ENCODE measurements at places on chromosomes 13 and 19.

GRCh38 chr13:110887597-110888333 is 27.1 kb downstream of the ANKRD10 start:
- DNase-seq: no peak

DNA sequence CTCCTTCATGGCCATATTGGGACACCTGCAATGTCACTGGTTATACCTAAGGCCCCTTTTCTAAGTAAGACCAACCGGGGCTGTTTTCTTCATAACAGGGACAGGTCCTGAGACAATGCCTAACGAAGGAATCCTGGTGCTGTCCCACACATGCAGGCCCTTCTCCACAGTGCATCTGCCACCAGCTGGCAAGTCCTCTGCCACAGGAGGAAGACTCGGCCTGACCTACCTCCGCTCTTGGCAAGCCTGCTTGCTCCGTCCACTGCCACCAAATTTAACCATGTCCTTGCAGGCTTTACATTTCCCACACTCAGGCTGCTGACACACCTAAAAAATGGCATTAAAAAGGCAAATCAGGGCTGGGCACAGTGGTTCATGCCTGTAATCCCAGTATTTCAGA is 31.8 kb upstream of the EIF3G start:
- DNase-seq: no peak

GRCh38 chr13:102620516-102620915 is 23.7 kb downstream of the TPP2 start:
- DNase-seq: no peak

DNA sequence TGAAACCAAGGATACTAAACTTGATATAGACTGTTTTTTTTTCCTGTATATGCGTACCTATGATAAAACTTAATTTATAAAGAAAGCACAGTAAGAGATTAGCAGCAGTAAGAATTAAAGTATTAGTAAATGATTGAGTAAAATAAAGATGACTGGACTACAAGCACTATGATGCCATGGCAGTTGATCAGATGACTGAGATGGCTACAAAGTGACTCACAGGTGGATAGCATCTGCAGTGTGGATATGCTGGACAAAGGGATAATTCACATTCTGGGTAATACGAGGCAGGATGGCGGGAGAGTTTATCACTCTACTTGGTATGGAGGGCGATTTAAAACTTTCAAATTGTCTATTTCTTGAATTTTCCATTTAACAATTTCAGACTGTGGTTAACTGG is 11.8 kb downstream of the HTR2A start:
- DNase-seq: no peak

DNA sequence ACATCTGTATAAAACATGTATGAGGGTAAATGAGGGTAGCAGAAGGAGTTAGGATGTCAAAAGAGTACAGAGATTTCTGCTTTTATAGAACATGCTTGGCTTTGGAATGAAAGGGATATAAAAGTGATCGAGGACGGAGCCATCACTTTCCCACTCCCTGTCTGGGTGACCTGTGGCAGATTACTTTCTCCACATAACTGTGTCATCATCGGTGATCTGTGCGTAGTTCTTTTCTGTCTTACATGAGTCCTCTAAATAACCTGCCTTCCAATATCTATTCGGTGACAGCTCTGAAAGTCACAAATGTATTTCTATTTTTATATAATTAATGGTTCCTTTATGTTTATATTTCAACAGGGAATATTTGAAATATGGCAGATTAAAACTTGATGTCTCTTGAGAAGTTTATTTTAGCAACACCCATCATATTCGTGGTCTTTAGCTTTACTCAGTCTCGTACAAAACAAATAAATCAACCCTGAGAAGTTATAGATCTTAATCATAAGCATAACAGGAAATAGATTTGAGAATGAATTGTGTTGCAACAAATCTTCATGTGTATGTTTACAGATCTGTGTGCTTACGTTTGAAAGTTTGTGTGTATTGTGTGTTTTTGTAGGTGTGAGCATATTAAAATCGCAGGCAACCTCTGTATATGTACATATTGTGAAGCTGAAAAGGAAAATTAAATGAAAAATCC is 1094.3 kb downstream of the EFNB2 start:
- DNase-seq: no peak

- peak; percentile 48 for DNase-seq
These were observed 27.3 kb downstream of the TM9SF2 start for GRCh38 chr13:99528547-99528946.

GRCh38 chr13:39587939-39588338 is 15.1 kb downstream of the LHFPL6 start:
- no peak for DNase-seq

DNA sequence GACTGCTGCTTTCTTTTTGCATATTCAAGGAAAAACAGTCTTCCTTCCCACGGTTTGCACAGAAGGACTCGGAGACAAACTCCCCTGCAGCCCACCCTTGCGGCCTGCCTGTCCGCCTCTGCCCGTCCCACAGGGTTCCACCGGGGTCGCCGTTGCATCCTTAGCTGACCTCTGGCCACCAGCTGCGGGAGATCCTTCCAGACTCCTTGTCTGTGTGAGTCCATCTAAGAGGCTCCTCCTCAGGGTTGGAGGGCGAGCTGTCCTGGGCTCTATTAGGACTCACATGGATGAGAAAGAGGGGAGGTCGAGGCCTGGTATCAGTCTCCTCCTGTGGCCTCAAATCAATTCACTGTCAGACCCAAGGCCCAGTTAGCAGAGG is 39.2 kb downstream of the KLF2 start:
- no peak for DNase-seq

GRCh38 chr19:512547-513365 is 5.5 kb downstream of the TPGS1 start:
- no peak for DNase-seq

DNA sequence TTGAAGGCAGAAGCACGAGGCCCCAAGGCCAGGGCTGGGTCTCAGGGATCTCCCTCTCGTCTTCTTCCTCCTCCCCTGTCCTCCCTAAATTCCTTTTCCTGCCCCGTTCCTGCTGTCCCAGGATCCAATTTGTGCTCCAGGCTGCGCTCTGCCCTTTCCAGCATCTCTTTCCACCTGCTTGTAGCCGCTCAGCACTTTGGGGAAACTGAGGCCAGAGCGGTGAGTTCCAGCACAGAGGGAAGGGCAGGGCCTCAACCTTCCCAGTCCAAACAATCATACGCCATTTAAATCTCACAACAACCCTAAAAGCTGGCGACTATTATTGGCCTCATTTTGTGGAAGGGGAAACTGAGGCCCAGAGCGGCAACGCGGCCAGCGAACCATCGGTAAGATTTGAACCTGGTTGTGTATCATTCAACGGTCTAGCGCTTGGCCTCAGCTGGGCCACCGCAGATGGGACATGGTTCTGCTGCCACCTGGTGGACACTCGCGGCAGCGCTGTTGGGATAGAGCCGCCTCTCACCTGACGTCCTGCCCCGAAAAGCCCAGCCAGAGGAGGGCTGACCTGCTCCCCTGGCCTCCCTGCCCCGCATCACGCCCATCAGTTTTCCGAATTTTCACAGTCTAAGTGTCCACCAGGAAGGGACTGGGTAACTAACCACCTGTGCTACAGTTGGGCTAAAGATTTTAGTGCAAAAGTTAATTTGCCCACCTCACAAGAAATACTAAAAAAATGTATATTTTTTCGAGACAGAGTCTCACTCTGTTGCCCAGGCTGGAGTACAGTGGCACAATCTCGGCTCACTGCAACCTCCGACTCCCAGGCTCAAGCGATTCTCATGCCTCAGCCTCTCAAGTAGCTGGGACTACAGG is 4.2 kb upstream of the RPL18A start:
- DNase-seq: peak; percentile 88

DNA sequence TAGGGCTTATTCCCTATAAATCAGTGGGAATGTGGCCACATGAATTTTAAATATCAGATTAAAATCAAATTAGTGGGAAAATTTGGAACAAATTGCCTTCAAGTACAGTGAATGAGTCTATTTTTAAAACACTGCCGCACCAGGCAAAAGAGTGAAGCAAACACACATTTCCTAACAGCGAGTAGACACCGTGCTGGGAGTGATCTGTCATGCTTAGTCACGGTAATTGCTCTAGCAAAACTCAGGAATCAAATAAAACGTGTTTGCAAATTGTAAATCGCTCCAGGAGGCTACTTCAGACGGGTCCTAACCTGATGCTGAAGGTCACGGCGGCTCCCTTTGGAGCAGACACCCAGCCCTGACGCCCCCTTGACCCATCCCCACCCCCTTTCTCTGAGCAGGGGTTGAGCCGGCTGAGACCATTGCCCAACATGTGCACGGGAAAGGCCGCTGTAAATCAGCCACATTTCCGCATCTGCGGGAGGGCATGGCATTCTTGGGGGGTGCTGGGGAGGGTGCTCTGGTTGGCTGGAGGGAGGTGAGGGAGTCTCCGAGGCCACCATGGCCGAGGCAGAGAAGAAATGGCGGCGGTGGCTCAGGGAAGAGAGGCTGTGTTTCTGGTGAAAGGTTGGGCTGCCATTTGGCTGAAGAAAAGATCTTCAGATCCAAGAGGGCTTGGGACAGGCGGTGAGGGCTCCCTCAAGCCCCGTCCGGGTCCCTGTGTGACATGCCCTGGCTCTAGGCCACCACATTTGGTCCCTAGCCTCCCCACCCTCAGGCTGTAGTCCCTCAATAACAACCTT is 8.9 kb downstream of the CEBPA start:
- no peak for DNase-seq

- no peak for DNase-seq
These were observed 26.7 kb upstream of the RNASEH2B start for GRCh38 chr13:50882816-50883435.

GRCh38 chr13:99120751-99121150 is 79.9 kb upstream of the UBAC2 start:
- no peak for DNase-seq

DNA sequence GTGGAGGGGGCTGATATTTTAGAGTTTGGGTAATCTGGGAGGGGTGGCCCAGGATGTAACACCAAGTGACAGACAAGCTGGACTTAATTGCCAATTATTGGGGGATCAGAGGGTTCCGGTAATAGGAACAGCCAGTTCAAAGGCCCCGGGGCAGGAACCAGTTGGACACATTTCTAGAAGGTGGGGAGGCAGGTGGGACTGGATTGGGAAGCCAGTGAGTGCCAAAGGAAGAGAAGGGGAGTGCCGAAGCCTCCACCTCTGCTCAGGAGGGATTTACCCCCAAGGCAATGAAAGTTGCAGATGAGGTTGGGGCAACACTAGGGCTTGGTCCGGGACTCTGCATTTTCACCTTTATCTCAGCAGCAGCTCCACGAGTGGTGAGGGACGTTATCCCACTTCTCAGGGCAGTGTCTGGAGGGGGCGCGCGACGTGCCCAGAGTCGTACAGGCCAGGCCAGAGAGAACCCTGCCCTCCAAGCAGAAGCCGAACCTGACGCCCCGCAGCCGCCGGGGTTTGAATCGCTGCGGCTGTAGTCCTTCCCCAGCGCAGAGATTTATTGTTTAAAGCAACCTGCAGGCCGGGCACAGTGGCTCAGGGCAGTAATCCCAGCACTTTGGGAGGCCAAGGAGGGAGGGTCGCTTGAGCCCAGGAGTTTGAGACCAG is 5.7 kb upstream of the JUND start:
- DNase-seq: no peak

DNA sequence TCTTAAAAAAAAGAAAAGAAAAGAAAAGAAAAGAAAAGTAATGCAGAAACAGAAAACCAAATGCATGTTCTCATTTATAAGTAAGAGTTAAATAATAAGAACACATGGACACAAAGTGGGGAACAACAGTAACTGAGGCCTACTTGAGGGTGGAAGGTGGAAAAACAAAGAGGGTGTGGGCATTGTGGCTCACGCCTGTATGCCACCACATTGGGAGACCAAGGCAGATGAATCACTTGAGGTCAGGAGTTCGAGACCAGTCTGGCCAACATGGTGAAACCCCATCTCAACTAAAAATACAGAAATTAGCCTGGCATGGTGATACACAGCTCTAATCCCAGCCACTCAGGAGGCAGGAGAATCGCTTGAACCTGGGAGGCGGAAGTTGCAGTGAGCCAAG is 8.1 kb downstream of the ZNF708 start:
- no peak for DNase-seq

DNA sequence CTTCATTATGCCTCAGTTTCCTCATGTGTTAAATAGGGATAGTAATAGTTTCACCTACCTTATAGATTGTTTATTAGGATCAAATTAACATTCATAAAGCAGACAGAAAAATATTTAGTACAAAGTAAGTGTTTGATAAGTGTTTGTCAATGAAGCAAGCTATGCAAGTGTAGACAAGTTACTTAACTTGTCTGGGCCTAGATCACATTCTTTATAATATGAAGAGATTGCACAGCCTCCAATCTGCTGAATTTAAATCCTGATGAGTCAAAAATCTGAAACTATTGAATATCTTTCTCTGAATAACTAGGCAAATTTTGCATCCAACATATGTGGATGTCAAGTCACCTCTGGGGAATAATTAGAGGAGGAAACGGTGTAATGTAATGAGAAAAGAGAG is 170.5 kb downstream of the MZT1 start:
- no peak for DNase-seq

DNA sequence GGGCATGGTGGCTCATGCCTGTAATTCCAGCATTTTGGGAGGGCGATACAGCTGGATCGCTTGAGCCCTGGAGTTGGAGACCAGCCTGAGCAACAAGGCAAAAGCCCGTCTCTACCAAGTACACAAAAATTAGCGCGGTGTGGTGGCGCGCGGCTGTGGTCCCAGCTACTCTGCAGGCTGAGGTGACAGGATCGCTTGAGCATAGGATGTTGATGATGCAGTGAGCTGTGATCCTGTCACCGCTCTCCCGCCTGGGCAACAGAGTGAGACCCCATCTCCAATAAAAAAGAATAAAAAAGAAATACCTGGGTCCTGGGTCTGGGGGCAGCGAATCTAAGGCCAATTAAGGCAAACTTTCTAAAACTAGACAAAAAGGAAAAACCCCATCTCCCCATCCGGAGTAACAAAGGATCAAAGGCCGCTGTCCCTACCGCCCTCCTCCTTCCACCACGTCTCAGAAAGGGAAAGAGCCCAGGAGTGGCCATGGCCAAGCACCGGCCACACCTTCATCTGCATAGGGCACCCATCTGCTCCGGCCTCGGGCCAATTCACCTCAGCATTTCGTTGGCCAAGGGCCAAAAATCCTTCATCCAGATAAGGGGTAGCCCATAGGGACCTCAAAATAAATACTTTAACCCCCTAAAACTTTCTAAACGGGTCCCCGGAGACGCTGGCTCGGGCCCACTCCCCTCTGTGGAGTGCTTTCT is 851 bp downstream of the ZNF320 start:
- peak; percentile 43 for DNase-seq

GRCh38 chr19:50844296-50844935 is 10.3 kb upstream of the KLK3 start:
- no peak for DNase-seq

DNA sequence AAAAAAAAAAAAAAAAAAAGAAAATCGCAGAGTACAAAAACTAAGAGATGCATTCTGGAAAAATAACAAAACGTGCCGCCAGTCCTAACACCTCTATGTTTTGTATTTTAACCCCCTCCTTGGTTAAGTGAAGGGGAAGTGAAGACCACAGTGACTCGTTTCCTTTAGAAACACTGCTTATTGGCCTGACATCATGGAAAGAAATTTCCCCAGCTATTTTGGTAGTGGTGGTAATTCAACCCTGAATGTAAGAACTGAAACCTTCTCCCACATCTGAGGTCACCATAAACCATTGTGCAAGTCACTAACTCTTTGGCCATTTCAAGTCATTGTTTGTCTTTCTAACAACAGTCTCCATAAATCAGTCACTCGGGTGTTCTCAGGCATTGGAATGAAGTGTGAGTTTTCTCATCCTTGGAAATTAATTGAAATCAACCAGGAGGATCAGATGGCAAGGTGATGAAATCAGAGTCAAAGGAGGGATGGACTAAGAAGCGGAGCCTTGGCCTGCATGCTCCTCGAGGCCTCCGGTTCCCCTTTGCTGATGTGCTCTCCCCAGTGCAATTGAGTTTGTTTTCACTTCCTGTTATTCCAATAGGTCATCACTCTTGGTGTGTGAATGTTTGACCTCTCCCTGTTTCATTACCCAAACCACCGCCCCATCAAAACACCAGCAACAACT is 443.9 kb downstream of the FGF9 start:
- peak; percentile 81 for DNase-seq
